ENCODE measurements at places on chromosomes 1 and 21.

GRCh38 chr21:30249936-30250335, 32.8 kb downstream of the KRTAP24-1 start:
- DNase-seq, result no peak

- DNase-seq, result no peak
These were observed 23.2 kb upstream of the PPP1R8 start for GRCh38 chr1:27807385-27807784.

- no peak for DNase-seq
These were observed 46.2 kb upstream of the TINAGL1 start for GRCh38 chr1:31529999-31530684.

DNA sequence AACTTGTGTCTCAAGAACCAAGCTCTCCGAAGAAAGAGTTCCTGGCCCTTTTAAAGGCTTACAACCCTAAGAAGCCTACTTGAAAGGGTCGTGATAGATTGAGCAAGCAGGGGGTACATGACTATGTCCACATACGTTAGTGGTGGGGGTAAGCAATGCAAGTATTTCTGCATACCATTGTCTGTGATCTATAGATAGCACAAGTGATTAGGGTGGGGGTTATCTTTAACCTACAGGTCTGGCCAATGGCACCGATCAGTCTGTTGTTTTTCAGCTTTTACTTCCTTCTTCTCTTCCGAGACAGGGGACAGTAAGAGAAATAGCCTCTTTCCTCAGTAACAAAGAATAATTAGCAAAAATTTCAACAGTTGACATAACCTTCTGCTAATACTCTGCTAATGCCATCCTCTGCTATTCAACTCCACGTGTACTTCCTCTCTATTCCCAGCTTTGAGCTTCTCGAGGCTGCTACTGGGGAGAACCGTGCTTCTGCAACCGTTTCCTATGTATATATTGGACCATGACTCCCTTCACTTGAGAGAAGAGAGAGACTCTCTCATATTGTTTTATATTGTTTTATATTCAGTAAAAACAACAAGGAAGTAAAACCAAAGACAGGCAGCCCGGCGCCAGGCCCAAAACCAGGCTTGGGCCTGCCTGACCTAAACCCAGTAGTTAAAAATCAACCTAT, 727.7 kb upstream of the NCAM2 start:
- no peak for DNase-seq

DNA sequence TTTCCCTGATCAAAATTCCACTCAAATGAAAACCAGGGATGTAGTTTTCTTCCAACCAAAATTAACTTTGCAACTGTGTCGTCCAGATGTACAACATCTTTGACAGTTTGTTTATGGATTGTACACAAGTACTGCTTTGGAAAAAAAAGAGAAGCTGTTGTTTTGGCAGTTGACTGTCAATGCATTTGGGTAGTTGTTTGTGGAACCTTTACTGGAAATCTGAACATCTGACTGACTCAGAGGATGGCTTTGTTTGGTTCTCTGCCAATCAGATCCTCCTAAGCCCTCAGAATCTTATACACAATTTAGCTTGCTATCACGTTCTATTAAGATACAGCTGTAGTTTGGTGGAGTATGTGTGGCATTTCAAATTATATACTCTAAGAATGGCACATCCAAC, 195.0 kb downstream of the KCNK2 start:
- DNase-seq, result no peak

- DNase-seq, result no peak
These were observed 7.5 kb downstream of the XKR8 start for GRCh38 chr1:27967106-27967883.

DNA sequence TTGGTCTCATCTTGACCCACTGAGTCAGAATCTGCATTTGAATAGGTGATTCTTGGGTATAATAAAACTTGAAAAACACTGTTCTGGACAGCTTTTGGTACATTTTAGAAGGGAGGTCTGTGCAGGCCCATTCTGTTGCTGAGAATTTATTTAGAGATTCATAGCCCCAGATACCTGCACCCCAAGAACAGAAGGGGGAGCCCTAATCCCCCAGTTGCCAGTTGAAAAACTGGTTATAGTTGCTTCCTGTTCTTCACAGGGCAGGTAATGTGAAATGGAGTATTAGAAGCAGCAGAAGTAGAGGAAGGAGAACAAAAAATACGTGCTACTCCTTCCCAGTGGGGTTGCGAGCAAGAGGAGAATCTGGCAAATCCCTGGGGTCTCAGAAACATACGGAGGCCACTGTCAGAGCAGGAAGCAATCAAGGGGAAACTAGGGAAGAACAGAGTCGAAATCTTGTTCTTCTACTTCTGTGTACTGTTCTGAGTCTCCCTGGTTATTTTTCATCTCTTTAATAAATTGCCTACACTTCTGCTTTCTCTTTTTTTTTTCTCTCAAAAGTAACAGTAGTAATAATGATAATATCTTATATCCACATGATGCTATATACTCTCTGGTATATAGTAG, 4.6 kb upstream of the CLCA2 start:
- DNase-seq, result peak; percentile 59

DNA sequence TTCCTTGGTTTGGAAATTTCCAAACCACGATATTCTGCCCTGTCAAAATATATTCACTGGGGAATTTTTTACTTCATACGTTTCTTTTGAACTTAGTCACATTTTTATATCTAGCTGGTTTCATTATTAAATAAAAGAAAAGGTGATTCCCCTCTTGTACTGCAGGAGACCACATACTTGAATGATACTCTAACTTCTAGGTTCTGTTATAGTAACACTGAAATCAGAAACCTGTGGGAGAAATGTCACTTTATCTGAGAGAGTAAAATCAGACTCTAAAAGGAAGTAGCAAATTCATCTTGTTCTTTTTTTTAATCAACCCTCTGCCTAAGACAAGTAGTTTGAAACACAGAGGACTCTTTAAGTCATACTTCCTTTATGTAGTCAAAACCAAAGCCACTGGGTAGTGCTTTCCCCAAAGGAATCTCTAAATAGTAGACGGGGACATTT, 34.4 kb downstream of the MRPL39 start:
- DNase-seq, result peak; percentile 70

DNA sequence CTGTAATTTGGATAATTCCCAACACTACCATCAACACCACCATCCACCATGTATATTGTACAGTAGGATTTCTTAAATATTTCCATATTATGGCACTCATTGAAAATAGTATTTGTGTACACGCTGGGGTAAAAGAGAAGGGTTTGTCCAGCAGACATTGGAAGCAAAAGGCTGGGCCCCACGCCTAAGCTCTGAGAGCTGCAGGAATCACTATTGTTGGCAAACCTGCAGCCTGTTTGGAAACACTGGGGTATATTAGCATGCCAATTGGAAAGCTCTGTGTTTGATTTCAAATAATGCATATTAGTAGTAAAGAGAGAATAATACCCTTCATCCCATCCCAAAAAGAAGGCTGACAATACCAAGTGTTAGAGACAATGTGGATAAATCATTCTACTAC, 81.5 kb upstream of the DPYD start:
- no peak for DNase-seq

DNA sequence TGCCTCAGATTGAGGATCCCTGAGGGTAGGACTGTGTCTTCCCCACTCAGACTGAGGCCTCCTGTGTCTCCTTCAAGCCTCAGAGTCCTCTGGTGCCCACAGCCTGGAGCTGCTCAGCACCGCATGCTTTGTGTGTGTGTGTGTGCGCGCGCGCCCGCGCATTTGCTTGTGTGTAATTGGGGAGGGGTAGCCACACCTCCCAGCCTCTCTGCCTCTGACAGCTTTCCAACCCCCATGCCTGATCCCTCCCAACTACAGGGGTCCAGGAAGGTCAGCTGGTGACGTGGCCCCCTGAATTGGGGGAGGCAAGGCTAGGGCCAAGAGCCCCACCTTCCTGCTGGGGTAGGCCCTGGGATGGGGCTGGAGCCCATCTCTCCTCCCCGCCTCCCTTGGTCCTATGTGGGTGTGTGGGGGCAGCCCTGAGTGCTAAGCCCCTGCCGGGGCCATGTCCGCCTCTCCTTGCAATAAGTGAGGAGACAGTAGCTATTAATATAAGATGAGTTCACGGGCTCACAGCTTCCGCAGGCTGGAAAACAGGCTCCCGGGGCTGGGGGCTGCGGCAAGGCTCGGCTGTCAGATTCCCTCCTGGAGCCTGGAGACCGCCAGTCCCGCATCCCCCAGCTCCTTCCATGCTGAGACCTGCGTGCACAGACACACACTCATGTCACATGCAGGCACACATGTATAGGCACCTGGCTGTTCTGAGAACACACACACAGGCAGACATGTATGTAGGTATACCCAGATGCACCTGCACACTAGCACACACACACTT, 7.0 kb downstream of the GPR3 start:
- DNase-seq, result no peak

DNA sequence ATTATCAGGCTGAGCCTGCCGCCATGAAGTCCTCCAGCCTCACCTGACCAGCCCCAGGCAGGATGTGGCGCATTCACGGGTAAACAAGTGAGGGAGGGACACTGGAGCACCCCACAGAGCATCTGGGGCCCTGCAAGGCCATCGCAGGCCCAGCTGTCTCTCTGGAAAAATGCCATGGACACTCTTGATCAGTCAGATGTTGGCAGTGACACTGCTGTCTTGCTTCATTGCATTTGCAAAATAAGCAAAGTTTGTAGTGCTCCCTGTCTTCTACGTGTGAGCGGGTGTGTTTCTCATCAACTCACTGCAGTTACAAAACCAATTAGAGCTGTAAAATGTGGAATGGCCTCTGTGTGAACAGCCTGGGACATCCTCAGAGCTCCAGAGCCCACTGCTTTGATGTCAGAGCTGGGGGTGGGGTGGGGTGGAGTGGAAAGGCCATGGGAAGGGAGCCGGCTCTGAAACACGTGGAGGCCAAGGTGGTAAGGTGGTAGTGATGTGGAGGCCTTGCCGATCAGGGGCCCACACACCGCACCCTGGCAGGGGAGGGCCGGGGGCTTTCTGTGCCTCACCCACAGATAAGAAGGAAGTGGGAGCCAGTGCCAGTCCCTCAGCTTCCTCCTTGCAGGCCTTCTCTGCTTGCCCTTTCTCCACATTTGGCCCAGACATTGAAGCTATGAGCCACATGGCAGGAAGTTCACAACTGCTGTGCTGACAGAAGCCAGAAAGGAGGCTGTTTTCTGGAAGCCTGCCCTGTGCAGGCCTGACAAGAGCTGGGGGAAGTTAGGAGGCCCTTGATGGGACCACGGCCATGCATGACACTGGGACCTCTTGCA, 254.9 kb downstream of the RHOU start:
- no peak for DNase-seq

GRCh38 chr1:50974618-50974935, 4.5 kb downstream of the CDKN2C start:
- DNase-seq, result no peak

- DNase-seq, result no peak
These were observed 25.1 kb upstream of the TINAGL1 start for GRCh38 chr1:31551208-31551607.

DNA sequence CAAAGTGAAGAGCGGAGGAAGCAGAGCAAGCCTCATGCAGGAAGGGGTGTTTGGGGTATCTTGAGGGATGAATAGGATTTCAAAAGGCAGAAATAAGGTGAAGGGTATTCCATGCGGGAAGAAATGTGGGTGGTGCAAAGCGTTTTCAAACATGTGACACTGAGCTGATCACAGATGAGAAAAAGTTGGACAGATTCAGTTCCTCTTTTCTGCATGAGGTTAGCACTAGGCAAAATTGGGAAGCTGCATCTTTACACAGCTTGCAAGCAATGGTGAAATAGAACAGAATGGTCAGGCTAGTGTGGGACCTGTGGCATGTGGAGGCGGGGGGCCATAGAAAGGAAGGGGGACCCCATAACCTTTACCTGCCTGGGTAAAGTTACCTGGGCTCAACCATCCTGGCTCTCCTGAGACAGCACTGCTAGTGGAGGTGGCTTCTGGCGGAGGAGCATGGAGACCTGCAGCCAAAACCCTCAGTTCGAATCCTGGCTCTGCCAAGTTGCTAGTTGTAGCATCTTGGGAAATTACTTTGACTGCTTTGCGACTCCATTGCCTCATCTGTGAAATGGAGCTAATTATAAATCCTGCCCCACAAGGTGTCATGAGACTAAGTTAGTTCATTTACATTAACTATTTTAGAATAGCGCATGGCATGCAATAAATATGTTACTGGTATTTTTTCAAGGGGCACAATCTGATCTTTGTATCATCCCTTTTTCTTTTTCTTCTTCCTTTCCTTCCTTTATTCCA, 16.4 kb downstream of the KCNA10 start:
- no peak for DNase-seq

DNA sequence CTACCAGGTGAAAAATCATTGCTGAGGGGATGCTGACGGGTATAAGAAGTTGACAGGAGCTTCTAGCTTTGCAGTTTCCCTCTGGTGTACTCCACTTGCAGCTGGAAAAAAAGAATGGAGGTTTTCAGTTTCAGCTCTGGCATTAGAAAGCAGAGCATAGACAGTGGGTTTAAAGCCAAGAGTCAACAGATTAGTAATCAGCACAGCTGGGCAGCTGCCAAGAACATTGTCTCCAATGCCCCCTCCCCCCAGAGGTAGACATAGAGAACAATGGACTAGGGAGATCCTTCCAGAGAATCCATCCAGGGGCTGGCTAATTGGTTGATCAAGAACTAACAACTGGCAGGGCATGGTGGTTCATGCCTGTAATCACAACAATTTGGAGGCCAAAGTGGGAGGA, 10.1 kb upstream of the ZBTB8B start:
- DNase-seq, result no peak

DNA sequence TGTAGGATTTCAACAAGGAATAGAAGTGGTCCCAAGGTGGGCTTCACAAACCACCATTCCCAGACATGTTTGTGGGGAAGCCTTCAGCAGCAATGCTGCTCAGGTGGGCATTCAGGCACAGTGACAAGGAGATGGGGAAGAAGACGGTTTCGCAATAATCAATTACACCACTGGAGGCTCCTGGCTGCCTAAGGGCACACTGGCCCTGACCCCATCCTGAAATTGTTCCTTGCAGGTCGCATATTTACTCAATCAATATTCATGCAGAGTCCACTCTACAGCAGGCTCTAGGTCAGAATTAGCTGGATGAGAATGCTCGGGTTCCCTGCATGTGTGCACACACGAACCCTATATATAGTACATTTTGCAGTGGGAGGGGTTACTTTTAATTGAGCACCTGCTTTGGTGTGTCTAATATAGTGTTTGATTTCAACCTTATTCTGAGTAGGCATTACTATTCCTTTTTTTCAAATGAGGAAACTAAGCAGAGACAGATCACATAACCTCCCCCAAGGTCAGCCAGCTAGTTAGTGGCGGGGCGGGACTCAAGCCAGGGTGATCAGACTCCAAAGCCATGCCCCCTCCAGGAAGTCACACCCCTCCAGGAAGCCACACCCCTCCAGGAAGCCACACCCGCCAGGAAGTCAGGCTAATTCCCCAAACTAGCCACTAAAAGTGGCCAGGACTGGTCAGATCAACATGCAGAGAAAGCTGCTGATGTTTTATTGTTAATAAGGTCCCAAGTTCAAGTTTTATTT, 106.5 kb downstream of the HLCS start:
- no peak for DNase-seq

GRCh38 chr1:162753998-162754585, 36.4 kb upstream of the HSD17B7 start:
- DNase-seq, result no peak

DNA sequence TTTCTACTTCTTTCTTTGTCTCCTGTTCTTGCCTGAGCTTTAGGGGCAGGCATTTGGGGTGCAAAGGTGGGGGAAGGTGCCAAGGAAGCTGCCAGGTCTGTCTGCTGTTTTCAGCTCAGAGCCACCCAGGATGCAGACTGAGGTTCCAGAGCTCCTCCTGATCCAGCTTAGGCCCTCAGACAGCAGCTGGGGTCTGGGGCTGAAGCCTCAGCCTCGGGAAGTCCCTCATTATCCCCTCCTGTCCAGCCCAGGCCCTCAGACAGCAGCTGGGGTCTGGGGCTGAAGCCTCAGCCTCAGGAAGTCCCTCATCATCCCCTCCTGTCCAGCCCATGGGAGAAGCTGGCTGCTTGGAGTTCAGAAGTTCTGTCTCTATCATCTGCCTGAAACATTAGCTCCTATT, 257.7 kb upstream of the CSF3R start:
- DNase-seq, result no peak

Data from CD4-positive, alpha-beta T cell (primary cell).